Erythroblast (primary cell): ENCODE measurements at places on chromosomes 1 and 21.

DNA sequence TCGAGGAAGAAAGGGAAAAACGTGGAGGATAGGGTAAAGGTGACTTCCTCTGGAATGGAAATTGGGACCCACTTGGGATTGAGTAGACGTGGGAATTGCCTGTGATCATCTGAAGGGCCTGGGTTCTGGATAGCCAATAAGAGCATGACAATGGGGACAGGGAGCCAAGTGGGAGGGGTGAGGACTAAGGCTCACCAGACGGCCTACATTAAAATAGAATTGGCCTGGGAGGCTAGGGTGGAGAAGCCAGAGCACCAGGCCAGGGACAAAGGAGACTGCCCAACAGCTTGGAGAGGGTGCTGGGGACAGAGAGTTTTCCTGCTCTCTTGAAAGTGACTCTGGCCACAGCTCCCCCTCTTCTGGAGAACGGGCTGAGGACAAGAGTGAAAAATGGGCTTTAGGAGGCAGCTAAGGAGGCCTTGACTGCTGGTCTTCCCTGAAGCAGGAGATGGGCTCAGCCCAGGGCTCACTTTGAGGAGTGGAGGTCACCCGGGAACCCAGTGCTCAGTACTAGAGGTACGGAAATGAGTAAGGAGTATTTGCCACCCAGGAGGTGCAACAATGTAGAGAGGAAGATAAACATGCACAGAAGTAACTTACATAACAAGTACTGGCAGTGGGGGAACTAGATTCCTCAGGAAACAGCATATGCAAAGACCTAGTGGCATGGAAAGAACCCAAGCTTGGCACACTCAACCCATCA is 18.8 kb downstream of the INKA2 start:
- DNase-seq, result no peak

DNA sequence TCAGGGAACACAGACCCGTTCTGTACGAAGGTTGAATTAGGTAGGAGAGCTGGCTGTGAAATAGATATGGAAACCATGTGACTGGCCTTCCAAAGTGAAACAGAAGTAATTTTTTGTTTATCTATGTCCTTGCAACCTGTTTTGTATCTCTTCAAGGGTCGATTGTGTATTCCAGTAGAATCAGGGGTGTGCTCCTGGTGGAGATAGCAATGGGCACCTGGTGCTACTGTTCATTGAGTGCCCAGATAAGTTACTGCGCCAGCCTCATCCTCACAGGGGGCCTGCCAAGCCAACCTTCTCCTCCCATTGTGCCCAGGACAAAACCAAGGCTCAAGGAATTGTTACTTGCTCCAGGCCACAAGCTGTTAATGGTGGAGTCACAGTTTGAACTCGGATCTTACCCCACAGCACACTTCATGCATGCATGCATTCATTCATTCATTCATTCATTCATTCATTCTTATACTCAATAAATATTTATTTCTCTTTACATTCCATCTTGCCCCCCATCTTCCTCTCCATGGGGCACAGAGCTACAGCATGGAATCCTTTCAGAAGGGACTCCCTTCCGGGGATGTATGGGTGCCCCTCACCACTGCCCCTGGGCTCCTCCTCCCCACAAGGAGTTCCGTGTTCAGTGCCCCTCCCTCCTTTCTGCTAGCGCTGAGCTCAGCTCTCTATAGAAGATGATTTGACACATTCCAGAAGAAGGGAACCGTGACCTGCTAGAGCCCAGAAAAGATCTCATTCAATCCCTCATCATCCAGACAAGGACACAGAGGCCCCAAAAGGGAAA is 24.0 kb downstream of the ADORA1 start:
- no peak for DNase-seq

DNA sequence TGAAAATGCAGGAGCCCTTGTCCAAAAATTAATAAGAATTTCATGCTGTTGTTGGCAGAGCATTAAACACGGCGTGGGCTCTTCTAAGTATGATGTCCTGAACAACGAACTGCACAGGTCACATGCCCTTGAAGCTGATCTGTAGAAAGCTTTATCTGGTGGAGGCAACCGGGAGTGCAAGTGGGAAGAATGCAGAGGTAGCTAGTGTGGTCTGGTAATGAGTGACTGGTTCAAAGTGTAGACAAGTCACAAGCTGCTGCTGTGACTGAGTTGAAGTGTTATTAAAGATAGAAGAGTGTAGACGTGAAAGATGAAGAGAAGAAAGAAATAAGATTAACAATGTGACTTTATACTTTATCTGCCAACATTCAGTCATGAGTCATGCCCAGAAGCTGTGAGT is 361.9 kb downstream of the TTLL7 start:
- DNase-seq, result no peak

DNA sequence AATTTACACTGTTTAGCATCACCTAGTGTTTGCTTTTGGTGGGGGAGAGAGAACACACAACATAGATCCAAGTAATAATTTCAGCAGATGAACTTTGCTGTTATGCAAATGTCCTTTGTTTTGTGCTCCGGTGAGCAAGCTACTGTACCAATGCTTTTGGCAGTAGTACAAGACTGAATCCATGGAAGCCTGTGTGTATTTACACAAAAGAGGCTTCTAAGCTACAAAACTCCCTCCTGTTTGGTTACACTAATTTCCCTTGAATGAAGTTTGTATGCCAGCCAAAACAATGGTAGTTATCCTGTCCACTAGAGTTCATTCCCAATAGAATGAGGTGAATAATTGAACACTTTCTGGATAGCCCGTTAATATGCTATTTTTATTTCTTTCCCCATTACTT is 320.5 kb downstream of the KCTD3 start:
- no peak for DNase-seq

GRCh38 chr21:33775100-33775828 is 133.0 kb downstream of the ITSN1 start:
- no peak for DNase-seq

- no peak for DNase-seq
Observed at GRCh38 chr1:93906480-93906879, 2.8 kb downstream of the GCLM start.

GRCh38 chr1:86000601-86001000 is 156.0 kb downstream of the COL24A1 start:
- DNase-seq, result no peak

DNA sequence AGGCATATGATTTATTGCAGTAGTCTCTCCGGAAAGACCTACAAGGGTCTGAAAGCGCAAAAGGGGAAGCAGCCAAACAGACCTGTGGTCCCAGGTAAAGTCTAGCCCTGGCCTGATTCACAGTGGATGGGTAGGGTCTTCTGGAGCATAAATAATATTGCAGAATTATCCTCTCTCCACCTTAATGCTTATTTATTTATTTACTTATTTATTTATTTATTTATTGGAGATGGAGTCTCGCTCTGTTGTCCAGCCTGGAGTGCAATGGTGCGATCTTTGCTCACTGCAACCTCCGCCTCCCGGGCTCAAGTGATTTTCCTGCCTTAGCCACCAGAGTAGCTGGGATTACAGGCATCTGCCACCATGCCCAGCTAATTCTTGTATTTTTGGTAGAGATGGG is 11.8 kb upstream of the KLHDC8A start:
- DNase-seq, result no peak
